ENCODE measurements at places on chromosomes 2 and 18. TPM values are rescaled to one million over a fixed set of nuclear protein-coding genes. Genes with fewer than 3 reads are reported as not detected.

Gene NPPC
- total RNA-seq, result 0.76 TPM

Gene TTR
- not detected for total RNA-seq

- no peak for DNase-seq
Measured at GRCh38 chr2:64624862-64625261, 28.9 kb downstream of the SERTAD2 start.

GRCh38 chr2:66755974-66756373 lies 321.0 kb downstream of the MEIS1 start:
- no peak for DNase-seq

- no peak for DNase-seq
Measured at GRCh38 chr2:188196343-188197008, 95.2 kb upstream of the GULP1 start.

DNA sequence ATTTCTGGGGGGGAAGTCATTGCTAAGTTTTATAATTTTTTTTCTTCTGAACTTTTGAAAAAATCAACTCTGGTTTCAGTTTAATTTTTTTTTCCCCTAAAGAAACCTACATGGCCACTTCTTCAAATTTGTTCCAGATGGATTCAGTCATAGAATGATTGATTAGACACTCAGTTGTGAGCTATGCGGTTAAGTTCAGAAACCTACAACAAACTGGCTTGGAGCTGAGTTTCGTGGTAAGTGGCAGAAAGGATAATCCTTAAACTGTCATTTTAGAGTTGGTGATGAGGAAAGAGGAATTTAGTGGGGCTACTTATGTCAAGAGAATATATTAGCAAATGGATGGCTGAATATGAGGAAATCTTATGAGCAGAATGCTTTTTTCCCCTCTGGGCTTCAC lies 23.7 kb downstream of the EFEMP1 start:
- DNase-seq, result no peak

Gene ZDBF2
- 9.9 TPM for total RNA-seq

GRCh38 chr2:128422571-128422970 lies 103.9 kb upstream of the HS6ST1 start:
- no peak for DNase-seq

DNA sequence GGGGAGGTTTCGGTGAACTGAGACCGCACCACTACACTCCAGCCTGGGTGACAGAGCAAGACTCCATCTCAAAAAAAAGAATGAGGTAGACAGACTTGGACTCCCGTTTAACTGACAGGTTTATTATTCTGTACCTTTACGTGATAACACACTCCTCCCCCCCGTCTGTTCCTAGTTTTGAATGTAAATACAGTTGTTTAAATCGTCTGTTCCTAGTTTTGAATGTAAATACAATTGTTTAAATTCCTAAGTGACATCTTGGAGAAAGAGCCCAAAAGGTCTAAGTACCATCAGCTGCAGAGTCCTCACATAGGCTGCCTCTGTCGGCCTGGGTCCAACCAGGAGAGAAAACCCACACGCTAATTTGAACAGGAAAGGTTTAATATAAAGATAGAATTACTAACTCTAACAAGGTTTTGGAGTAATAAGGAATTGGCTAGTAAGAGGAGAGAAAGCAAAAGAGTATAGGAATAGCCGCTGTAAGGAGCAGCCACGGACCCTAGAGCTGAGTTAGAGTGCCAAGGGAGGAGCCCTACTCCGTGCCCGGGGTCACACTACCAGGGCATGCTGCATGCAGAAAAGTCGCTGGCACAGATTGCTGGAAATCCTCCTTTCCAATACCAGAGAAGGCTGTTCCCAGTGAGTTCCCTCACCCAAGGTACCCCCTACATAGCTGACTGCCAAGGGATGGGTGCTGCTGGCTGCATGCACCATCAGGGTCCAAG lies 83.5 kb upstream of the RANBP2 start:
- DNase-seq, result no peak

- no peak for DNase-seq
Measured at GRCh38 chr2:9610781-9611548, 19.8 kb downstream of the YWHAQ start.

Gene PAX8
- 0.45 TPM for total RNA-seq

- DNase-seq, result no peak
Measured at GRCh38 chr2:235588750-235589149, 94.9 kb downstream of the AGAP1 start.

DNA sequence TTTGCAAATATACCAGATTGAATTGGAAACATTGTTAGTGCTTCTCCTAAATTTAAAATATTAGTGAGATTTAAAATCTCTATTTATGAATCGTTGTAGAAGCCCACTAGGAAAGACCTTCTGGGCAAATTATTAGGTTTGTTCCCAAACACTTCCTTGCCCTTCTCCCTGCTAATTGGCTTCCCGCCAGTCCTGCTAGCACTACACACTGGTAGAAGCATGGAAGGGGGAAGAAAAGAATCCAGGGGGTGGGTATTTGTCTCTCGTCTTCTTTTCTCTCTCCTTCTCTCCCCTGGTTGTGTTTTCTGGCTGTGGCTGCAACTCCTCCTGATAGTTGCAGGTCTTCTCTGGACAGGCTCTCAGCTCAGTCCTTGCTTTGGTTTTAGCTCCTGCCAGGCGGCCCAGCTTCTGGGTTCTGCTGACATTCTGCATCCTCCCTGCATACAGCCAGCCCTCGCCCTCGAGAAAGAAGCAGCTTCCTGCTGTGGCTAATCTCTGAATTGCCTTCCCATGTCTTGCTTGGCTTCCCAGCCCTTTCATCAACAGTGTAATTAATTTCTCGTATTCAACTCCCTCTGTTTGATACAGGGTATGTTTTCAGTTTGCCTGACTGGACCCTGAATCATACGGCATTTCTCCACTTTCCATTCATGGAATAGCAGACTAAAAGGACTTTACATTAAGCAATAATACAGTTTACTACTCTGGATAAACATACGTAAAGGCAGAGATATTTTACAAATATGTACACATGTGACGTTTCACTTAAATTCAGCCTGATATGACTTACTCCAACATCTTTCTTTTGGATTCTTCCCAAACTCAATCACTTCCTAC lies 6.9 kb upstream of the PARD3B start:
- no peak for DNase-seq

- DNase-seq, result peak; percentile 88
Measured at GRCh38 chr2:102301867-102302362, 9.4 kb upstream of the IL1RL1 start.

DNA sequence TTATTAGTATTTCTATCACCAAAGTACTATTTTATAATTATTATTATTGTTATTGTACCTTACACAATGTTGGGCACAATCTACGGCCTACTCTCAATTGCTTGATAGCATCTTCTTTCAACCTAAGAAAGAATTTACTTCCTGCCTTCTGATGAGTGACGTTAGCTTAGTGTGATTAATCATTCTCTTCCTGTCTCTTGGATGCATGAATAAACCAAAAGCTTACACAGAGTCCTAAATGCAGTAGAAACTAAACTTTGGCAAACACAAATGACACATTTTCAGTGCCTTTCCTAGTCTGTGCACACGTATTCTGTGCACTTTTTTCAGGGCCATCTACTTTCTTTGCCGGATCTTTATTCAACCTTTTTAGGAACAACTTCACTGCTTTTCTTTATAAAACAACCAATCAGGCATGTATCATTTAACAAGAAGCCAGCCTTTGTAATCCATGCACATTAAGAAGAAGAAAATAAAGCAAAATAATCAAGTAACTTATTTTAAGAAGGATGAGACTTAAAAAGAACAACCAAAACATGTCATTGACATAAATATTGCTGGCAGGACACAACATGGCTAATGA lies 19.1 kb downstream of the TRAK2 start:
- DNase-seq, result peak; percentile 62

- no peak for DNase-seq
Measured at GRCh38 chr2:26494891-26495290, 17.0 kb upstream of the OTOF start.

Gene RAB11FIP5
- 13.4 TPM for total RNA-seq

DNA sequence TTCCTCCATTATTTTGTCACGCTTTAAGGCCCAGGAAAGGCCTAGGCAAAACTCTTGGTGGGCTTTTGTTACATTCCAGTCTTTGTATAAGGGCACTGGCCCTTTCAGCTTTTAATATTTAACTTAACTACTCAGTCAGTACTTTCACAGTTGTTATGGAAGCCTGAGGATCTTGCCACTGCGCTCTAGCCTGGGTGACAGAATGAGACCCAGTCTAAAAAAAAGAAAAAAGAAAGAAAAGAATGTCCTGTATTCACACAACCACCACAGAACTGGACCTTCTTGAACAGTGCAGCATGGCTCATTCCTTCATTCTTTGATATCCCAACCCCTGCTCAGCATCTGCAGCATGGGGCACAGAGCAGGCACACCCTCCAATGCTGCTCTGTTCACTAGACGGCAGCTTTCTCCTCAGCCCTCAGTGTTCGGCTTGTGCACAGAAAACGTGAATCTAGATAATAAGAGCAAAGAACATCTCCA lies 93.4 kb upstream of the MSH2 start:
- no peak for DNase-seq

GRCh38 chr2:16709769-16710168 lies 44.1 kb upstream of the CYRIA start:
- DNase-seq, result no peak

GRCh38 chr2:27442920-27443282 lies 720 bp downstream of the KRTCAP3 start:
- no peak for DNase-seq
